ENCODE measurements at places on chromosomes 1 and 21. TPM values are rescaled to one million over a fixed set of nuclear protein-coding genes. Genes with fewer than 3 reads are reported as not detected.
A peak's percentile ranks its signal among the peaks of the same experiment; 100 is the strongest.

DNA sequence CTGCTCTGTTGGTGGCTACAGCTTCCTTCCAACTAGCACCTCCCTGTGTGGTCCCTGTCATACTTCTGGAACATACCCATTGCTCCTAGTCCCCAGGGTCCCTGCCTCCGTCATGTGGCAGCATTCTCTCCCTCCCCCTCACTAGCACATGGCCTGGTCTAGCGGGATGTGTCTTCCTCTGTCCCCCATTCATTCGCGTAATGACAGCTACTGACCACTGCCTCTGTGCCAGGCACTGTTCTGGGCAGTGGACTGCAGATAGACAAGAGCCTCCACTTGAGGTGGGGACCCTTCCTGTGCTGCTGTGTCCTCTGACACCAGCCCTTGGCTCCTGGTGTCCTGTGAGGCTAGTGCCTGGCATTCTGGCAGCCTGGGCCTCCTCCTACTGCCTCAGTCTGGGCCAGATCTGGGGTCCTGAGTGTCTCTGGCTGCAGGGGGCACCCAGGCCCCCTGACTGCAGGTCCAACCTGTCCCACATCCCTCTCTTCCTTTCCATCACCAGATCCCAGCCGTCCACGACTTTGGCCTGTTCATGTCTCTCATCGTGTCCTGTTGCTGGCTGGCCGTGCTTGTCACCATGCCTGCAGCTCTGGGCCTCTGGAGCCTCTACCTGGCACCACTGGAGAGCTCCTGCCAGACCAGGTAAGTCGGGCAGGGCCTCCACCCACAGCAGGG, 38.1 kb downstream of the DISP3 start:
- no peak for DNase-seq

DNA sequence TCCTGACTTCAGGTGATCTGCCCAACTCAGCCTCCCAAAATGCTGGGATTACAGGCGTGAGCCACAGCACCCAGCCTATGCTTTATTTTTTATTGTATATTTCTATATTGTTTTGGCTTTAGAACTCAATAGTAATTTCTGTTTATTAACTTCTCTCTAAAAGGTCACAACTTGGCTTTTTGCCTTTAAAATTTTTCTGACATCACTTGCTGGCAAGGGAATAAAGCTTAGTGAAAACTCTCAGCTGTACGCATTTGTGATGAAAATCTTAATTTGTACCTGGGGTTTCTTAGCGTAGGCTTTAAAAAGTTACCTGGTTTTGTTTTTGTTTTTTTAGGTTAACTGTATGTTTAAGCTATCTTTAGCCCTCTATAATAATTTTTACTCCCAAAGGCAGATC, 36.2 kb downstream of the B3GALNT2 start:
- no peak for DNase-seq

Gene PIK3R3
- polyA plus RNA-seq = 24.7 TPM

GRCh38 chr21:45112371-45112770, 38.0 kb downstream of the ADARB1 start:
- no peak for DNase-seq

DNA sequence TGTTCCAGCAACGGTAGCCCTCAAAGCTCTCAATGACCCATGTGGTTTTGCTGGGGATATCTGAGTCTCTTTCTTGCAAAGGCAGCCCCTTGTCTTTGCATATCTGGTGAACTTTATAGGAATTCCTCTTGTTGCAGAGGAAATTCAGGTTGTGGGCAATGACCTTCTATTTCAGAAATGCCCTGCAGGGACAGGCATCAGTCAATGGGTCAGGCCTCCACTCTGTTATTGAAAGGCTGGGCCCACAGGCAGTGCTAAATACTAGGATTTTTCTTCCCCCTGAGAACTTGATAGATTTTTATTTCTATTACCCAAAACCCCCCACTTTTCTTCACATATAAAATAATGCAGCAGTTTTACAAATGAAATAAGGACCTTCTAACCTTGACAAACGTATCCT, 131.1 kb downstream of the TNR start:
- DNase-seq = no peak

Gene BGLAP
- 0.68 TPM for polyA plus RNA-seq

Gene LCE1D
- not detected for polyA plus RNA-seq

- peak; percentile 18 for DNase-seq
Measured at GRCh38 chr1:229625071-229625914, 629 bp downstream of the TAF5L start.

GRCh38 chr1:203789966-203790365, 5.5 kb upstream of the ZBED6 start:
- no peak for DNase-seq

Gene HEYL
- polyA plus RNA-seq = 7.2 TPM

Gene RBP7
- 20.9 TPM for polyA plus RNA-seq

GRCh38 chr1:63124666-63125191, 197.6 kb upstream of the FOXD3 start:
- DNase-seq = no peak

Gene LCE3D
- polyA plus RNA-seq = not detected

DNA sequence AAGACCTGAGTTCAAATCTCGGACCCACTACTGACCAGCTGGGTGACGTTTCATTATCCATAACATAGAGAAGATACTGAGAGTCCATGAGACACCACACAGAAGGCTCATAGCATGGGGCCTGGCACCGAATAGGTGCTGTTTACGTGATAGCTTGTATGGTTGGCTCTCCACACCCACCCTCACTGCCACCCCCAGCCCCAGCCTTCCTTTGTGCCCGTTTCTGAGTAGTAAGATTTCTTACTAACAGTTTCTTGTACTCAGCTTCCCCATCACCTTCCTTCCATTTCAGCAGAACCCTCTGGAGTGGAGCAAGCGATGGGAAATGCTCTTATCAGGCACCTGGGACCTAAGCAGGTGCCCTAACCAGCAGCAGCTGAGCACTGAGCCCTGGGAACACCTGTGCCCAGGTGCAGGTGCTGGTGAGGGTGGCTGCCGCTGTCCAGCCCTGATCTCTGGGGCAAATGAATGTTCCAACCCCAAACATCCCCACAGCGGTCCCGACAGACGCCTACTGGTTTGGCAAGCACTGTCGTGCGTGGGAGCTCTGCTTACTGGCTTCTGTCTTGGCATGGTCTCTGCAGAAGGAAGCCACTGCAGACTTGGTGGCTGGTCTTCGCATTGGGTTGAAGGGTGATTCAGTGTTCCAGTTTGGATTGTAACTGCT, 225.4 kb downstream of the CAMTA1 start:
- no peak for DNase-seq

DNA sequence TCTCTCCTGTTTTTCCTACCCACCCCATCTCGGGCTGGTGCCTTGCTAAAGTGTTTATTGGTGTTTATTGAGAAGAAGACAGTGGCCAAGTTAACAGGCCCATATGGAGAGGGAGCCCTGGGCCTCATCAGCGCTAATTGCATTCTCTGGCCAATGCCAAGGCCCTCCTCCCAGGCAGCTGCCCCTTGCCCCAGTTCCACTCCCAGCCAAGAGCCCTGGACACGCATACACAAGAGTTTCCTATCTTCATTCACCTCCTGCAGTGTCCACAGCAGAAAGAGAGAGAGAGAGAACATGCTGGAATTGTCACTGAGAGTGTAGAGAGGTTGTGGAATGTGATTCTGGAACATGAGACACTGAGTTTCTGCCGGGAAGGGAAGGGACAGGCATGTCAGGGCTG, 25.4 kb upstream of the VWA5B1 start:
- DNase-seq = no peak

- DNase-seq = no peak
Measured at GRCh38 chr1:151166505-151166956, 587 bp downstream of the SCNM1 start.

Gene ADGRL2
- polyA plus RNA-seq = 30.5 TPM

GRCh38 chr1:61157468-61157987, 75.2 kb downstream of the NFIA start:
- no peak for DNase-seq

Gene ATP1A2
- polyA plus RNA-seq = 41.5 TPM

GRCh38 chr1:7704214-7705047, 66.7 kb upstream of the VAMP3 start:
- peak; percentile 81 for DNase-seq

- DNase-seq = no peak
Measured at GRCh38 chr1:214549604-214550003, 1.8 kb downstream of the PTPN14 start.

GRCh38 chr1:3349161-3349967, 105.1 kb upstream of the ARHGEF16 start:
- no peak for DNase-seq

GRCh38 chr1:16181887-16182719, 26.2 kb upstream of the EPHA2 start:
- peak; percentile 79 for DNase-seq

Gene AXDND1
- 0.20 TPM for polyA plus RNA-seq

Gene SELP
- 7.5 TPM for polyA plus RNA-seq

Gene KCNN3
- polyA plus RNA-seq = 1.5 TPM

GRCh38 chr1:18091660-18092446, 15.7 kb upstream of the IGSF21 start:
- no peak for DNase-seq

DNA sequence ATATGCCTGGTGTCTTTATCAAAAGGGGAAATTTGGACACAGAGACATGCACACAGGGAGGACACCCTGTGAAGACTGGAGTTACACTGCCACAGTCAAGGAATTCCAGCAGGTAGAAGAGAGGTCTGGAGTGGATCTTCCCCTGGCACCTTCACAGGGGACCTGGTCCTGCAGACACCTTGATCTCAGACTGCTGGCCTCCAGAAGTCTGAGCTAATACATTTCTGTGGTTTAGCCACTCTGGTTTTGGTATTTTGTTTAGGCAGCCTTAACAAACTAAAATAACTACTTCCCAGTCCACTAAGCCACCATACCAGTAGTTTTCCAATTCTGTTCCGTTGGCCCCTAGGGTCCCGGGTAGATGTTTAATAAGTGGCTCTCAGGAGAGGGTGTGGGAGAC, 164.7 kb downstream of the SETD4 start:
- no peak for DNase-seq

DNA sequence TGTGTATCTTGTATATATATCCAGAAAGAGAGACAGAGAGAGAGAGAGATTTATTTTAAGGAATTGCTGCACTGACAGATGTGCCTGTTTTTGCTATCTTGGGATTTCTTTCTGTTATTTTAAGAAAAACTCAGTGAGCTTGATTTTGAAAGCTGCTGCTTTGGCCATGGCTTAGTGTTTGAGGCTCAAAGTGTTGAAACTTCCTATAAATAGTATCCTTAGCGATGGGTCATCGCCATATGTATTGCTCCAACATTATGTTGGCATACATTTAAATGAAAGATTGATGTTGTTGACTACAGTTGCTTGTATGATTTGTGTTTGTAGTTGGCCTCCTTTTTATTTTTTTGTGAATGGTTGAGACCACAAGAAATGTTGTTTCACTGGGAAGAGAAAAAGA, 29.0 kb upstream of the NTPCR start:
- DNase-seq = no peak

GRCh38 chr1:54800041-54800898, 853 bp downstream of the TTC22 start:
- DNase-seq = no peak

DNA sequence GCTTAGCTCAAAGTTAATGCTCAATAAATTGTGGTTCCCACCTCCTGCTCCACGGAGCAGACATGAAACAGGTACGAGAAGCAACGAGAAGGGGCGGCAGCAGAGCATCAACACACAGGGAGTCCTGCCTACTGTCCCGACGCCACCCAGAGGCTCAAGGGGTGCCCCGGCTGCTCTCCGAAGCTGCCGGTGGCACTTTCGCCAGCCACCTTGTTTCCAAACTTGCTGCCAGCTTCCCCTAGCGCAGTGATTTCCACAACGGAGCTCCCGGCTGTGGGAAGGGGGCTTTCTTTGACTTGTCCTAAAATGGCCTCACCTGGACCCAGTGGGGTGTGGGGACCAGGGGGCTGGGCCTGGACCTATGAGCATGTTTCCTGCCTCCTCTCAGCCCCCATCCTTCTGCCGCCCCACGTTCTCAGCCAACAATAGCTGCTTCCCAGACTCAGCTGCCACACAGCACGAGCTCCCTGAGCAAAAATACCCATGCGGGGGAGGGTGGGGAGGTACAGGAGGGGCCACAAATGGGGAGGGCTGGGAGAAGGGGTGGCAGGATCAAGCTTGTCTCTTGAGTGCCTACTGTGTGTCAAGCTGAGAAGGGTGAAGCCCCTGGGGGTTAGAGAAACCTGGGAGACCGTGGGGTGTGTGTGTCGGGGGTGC, 35.6 kb upstream of the ECE1 start:
- no peak for DNase-seq

Gene GPR37L1
- polyA plus RNA-seq = 0.10 TPM

GRCh38 chr1:236282425-236282716, 613 bp upstream of the ERO1B start:
- DNase-seq = no peak

Gene PRKCZ
- 6.3 TPM for polyA plus RNA-seq

- DNase-seq = no peak
Measured at GRCh38 chr1:62092110-62092509, 102.5 kb upstream of the L1TD1 start.

Measured in urinary bladder (tissue), 4 donors.